A673 (cell line): ENCODE measurements at places on chromosomes 16 and 17.
A peak's percentile ranks its signal among the peaks of the same experiment; 100 is the strongest.

- no peak overlapping the region for H3K27ac ChIP-seq
- H3K36me3 ChIP-seq = no peaks in the 10 kb centered on the region
- H3K4me3 ChIP-seq = no peak overlapping the region
These were observed 11.5 kb upstream of the FOXJ1 start for GRCh38 chr17:76152591-76152990.

DNA sequence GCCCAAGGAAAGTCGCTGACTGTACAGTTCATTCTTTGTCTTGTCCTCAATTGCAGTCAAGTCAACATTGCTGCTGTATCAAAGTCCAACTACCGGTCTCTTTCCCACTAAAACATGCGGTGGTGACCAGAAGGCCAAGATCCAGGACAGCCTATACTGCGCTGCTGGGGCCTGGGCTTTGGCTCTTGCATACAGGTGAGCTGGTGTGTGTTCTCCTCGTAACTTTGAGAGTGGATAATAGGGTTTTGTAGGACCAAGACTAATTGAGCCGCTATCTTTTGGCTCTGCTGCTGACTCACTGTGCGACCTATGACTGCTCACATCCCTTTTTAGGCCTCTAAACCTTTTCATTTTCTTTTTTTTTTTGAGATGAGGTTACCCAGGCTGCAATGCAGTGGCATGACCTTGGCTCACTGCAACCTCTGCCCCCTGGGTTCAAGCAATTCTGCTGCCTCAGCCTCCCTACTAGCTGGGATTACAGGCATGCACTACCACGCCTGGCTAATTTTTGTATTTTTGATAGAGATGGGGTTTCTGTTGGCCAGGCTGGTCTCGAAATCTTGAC, 38.7 kb downstream of the PHKB start:
- no peak overlapping the region for H3K4me3 ChIP-seq
- no peak for DNase-seq
- no peak overlapping the region for H3K27ac ChIP-seq
- H3K36me3 ChIP-seq = peaks cover 15% of the 10 kb centered on the region
- no peaks in the 10 kb centered on the region for H3K27me3 ChIP-seq
- no peaks in the 10 kb centered on the region for H3K4me1 ChIP-seq

DNA sequence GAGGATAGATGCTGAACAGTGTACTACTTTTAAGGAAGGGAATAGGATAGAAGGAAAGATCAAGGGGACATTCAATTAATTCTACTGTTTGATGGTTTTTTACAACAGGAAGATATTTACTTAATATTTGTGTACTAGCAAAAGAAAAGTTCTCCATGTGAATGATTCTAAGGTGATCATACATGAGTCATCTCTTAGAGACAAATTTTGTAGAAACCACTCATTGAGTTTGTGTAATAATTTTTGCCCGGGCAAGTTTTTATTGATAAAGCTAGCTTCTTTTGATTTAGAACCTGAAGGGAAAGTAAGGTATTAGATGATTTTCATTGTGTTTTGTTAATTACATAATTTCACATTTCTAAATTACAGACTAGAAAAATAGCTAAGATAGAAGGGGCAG, 172.8 kb upstream of the PSMD7 start:
- H3K27ac ChIP-seq = no peak overlapping the region
- peaks cover 18% of the 10 kb centered on the region for H3K27me3 ChIP-seq
- no peaks in the 10 kb centered on the region for H3K4me1 ChIP-seq
- H3K36me3 ChIP-seq = no peaks in the 10 kb centered on the region

DNA sequence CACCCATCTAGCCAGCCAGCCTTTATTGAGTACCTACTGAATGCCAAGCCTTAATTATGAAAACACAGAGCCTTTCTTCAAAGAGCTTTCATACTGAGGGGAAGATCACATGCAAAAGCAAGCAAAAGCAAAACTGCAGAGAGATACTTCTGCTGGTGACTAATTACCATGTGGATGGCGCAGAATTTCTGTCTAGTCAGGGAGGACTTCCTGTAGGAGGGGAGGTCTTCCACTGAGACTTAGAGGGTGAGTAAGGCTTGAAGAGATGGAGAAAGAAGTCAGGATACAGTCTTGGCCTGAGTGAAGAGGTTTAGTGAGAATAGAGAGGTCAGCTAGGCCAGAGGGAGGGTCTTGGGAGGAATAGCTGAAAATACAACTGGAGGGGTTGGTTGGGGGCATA, 53.9 kb upstream of the CCL2 start:
- H3K27me3 ChIP-seq = no peaks in the 10 kb centered on the region
- no peaks in the 10 kb centered on the region for H3K36me3 ChIP-seq
- no peak overlapping the region for H3K4me3 ChIP-seq
- no peak overlapping the region for H3K27ac ChIP-seq
- no peaks in the 10 kb centered on the region for H3K4me1 ChIP-seq
- no peak for DNase-seq

GRCh38 chr16:2205967-2206313, 686 bp downstream of the MLST8 start:
- peaks cover 31% of the 10 kb centered on the region for H3K36me3 ChIP-seq
- H3K27ac ChIP-seq = peak overlapping the region; percentile 92
- no peak for DNase-seq
- peak overlapping the region; percentile 74 for H3K4me3 ChIP-seq
- no peaks in the 10 kb centered on the region for H3K27me3 ChIP-seq

DNA sequence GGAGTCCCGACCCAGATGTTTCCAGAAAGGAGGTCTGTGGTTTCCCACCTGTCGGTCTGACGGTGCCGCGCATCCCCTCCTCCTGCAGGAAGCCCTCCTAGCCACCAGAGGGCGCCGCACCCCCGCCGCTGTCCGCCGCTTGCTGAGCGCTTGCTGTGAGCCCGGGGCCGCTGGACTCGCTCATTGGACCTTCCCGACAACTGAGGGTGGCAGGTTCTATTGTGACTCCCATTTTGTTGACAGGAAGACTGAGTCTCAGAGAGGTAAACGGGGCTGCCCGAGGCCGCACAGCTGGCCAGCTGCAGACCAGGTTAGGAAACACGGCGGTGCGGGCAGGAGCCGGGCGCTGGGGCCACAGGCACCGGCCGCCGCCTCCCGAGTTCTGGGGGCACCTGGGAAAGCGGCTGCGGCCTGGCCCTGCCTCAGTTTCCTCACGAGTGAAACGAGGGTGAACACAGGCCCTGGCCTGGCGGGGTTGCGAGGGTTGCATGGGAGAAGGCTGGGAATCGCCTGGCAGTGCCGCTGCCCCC, 191.1 kb upstream of the CIBAR2 start:
- H3K27me3 ChIP-seq = no peaks in the 10 kb centered on the region
- no peak overlapping the region for H3K4me3 ChIP-seq
- no peak overlapping the region for H3K27ac ChIP-seq
- H3K36me3 ChIP-seq = no peaks in the 10 kb centered on the region
- peaks cover 22% of the 10 kb centered on the region for H3K4me1 ChIP-seq

DNA sequence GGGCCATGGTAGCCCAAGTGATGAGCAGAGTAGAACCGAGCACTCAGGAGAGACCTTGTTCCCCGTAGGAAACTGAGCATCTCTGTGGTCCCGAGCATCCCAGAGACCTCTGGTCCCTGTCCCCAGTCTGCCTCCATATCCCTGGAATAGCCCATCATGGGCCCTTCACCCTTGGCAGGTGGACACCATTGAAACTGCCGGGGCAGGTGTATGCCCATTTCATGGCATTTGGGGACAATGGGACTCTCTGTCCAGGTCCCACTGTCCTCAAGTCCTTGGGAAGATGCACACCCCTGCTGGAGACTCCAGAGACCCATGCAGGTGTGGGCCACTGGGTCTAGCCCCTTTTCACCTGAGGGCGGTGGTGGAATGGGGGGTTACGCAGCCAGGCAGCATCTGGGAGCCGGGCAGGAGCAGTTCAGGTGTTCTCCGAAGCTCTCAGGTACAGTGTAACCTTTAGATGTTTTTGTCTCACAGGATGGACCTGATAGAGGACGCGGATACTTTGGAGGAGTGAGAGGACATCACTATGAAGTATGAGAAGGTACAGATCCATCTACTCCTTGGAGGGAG, 75.9 kb downstream of the GOSR1 start:
- no peaks in the 10 kb centered on the region for H3K4me1 ChIP-seq
- H3K36me3 ChIP-seq = no peaks in the 10 kb centered on the region
- DNase-seq = no peak

DNA sequence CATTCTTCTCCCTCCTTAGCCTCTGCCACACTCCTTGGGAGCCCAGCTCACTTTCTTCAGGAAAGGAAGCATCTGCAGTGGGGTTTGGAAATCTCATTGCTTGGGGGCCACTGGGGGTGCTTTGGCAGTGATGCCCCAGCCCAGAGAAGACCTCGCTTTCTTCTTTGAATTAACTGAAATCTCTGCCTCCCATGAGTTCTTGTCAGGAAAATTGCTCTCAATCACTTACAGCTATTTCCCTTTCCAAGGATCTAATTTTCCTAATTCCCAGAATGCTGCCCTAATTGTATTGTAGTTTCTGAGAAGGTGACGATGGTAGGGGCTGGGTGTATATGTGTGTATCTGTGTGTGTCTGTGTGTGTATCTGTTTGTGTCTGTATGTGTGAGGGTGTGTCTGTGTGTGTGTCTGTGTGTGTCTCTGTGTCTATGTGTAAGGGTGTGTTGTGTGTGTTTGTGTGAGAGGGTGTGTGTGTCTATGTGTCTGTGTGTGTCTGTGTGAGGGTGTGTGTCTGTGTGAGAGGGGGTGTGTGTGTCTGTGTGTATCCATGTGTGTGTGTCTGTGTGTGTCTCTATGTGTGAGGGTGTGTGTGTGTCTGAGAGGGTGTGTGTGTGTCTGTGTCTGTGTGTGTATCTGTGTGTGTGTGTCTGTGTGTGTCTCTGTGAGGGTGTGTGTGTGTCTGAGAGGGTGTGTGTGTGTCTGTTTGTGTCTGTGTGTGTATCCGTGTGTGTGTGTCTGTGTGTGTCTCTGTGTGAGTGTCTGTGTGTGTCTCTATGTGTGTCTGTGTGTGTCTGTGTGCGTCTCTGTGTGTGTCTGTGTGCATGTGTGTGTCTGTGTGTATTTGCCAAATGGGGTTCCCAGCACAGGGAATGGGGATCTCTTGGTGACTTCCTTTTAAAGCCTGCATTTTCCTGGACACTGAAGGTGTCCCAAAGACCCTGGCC, 83.5 kb upstream of the DNAJA2 start:
- no peaks in the 10 kb centered on the region for H3K36me3 ChIP-seq
- no peak overlapping the region for H3K27ac ChIP-seq
- no peak overlapping the region for H3K4me3 ChIP-seq
- no peaks in the 10 kb centered on the region for H3K27me3 ChIP-seq
- no peak for DNase-seq

DNA sequence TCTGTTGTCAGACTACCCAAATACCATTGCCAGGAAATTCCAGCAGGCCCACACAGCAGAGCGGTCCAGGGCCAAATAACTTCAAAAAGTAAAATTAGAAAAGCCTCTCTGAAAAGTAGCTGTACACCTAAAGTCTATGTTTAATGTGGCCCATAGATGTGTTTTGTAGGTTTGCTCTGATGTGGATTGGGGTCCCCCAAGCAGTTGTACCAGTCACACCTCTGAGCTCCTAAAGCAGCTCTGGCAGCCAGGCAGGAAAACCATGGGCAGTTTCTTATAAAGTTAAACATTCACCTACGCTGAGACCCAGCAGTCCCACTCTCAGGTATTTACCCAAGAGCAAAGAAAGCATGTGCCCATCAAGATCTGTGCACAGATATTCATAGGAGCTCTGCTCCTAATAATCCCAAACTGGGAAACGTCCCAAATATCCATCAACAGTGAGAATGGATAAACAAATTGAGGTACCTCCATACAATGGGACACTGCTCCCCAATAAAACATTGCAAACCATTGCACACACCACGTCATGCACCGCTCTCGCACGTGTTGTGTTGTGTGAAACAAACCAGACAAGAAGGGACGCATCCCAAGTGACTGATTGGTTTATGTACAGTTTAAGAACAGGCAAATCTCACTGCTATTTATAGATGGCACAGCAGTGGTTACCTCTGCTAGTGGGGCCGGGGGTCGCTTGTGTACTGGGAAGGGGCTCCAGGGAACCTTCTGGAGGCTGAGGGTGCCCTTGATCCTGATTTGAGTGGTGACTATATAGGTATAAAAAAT, 15.8 kb upstream of the PRM1 start:
- no peaks in the 10 kb centered on the region for H3K27me3 ChIP-seq
- no peak overlapping the region for H3K27ac ChIP-seq
- H3K36me3 ChIP-seq = no peaks in the 10 kb centered on the region
- no peaks in the 10 kb centered on the region for H3K4me1 ChIP-seq
- no peak for DNase-seq
- H3K4me3 ChIP-seq = no peak overlapping the region

DNA sequence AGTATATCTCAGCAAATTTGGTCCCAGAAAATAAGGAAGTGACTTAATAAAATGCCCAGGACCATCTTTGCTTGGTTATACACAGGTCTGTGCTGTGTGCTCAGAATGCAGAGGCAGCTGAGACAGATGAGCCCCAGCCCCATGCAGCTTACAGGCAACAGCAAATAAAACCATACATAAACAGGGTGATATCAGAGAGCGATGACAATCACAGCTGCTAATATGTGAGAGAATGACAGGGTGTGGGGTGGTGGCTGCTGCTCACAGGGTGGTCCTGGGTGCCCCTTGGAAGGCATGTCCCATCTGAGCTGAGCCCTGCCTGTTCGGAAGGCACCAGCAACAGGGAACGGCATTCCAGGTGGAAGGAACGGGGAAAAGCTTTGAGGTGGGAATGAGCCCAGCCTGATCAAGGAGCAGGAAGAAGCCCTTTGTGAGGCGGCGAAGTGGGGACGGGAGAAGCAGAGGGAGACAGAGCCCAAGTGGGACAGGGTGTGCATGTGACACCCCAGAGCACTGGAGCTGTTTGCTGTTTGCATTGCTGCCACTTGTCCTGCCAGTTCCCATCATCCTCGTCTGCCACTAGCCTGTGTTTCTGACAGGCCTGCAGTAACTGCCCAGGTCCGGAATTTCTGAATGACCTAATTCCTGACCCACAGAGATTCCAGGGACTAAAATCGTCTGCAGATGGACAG, 150.5 kb downstream of the KATNIP start:
- H3K36me3 ChIP-seq = no peaks in the 10 kb centered on the region
- no peak overlapping the region for H3K27ac ChIP-seq
- H3K4me3 ChIP-seq = no peak overlapping the region
- no peaks in the 10 kb centered on the region for H3K27me3 ChIP-seq
- no peak for DNase-seq

DNA sequence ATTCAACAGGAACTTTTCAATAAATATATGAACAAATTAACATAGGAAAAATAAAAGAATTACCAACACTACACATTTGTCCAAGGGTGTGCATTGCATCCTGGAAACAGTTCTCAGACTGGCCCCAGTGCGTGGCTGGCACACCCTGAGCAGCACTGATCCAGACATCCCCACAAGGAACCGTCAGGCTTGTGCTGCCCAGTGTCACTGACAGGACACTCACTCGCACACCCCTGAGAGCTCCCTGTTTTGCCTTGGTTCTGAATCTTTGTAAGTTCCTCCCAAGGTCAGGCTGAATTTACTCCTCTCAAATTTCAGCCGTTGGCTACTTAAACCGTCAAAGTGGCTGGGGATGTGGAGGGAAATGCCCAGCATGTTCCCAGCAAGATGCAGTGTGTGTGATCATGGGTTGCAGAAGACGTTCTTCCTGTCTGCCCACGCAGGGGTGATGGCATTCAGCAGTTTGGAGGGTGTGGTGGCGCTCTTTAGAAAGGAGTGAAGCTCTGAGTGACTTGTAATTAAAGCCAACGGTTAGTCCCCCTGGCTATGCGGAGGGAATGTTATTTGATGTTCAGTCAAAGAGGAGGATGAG, 1.7 kb downstream of the MT2A start:
- H3K36me3 ChIP-seq = no peaks in the 10 kb centered on the region
- H3K27ac ChIP-seq = peak overlapping the region; percentile 72
- H3K27me3 ChIP-seq = no peaks in the 10 kb centered on the region
- DNase-seq = peak; percentile 90
- H3K4me3 ChIP-seq = peak overlapping the region; percentile 73

- no peak for DNase-seq
- peak overlapping the region; percentile 77 for H3K27ac ChIP-seq
- peak overlapping the region; percentile 87 for H3K4me3 ChIP-seq
- no peaks in the 10 kb centered on the region for H3K27me3 ChIP-seq
- peaks cover 6% of the 10 kb centered on the region for H3K4me1 ChIP-seq
These were observed 382 bp downstream of the PITPNA start for GRCh38 chr17:1562176-1562643.
